ENCODE measurements at places on chromosomes 1 and 21. TPM values are rescaled to one million over a fixed set of nuclear protein-coding genes. Genes with fewer than 3 reads are reported as not detected.

The SH2D2A gene
- total RNA-seq = not detected

The HPCA gene
- total RNA-seq = 4.9 TPM

The KCNA3 gene
- 11.9 TPM for total RNA-seq

The AK5 gene
- total RNA-seq = not detected

The DIRAS3 gene
- not detected for total RNA-seq

The INPP5B gene
- 8.4 TPM for total RNA-seq

The UBE2U gene
- total RNA-seq = not detected

The PLEKHA6 gene
- total RNA-seq = 12.5 TPM

The CCDC185 gene
- total RNA-seq = not detected

The LENEP gene
- total RNA-seq = not detected

The LCE1A gene
- total RNA-seq = not detected

The C8B gene
- total RNA-seq = not detected

The GLMP gene
- total RNA-seq = 1.4 TPM

The MIXL1 gene
- not detected for total RNA-seq

The OR2T33 gene
- total RNA-seq = not detected

The SPATC1L gene
- 26.4 TPM for total RNA-seq

The CLDN14 gene
- not detected for total RNA-seq

The SLFNL1 gene
- not detected for total RNA-seq

The LCE2A gene
- not detected for total RNA-seq

The UBE4B gene
- 82.9 TPM for total RNA-seq

The CAPN8 gene
- total RNA-seq = 254 TPM

The PTPRF gene
- 114 TPM for total RNA-seq

The C1orf21 gene
- 38.1 TPM for total RNA-seq

The TCHHL1 gene
- total RNA-seq = not detected

The CSF3R gene
- 30.9 TPM for total RNA-seq

The CDCA8 gene
- total RNA-seq = not detected

The MYCL gene
- total RNA-seq = 4.5 TPM

The MROH7 gene
- total RNA-seq = 15.1 TPM

The TRPM2 gene
- 2.0 TPM for total RNA-seq

The ANKRD35 gene
- total RNA-seq = 1.7 TPM

The LCE2C gene
- total RNA-seq = not detected

The ANGPTL1 gene
- total RNA-seq = 17.5 TPM

The MSH4 gene
- total RNA-seq = not detected
